Activated CD4-positive, alpha-beta T cell treated with anti-CD3 and anti-CD28 coated beads, Interleukin-2, amount 50 U/mL, for 4 hours (primary cell): ENCODE measurements at places on chromosomes 16 and 17.

GRCh38 chr16:53495325-53495724, 7.7 kb downstream of the AKTIP start:
- no peak for DNase-seq

DNA sequence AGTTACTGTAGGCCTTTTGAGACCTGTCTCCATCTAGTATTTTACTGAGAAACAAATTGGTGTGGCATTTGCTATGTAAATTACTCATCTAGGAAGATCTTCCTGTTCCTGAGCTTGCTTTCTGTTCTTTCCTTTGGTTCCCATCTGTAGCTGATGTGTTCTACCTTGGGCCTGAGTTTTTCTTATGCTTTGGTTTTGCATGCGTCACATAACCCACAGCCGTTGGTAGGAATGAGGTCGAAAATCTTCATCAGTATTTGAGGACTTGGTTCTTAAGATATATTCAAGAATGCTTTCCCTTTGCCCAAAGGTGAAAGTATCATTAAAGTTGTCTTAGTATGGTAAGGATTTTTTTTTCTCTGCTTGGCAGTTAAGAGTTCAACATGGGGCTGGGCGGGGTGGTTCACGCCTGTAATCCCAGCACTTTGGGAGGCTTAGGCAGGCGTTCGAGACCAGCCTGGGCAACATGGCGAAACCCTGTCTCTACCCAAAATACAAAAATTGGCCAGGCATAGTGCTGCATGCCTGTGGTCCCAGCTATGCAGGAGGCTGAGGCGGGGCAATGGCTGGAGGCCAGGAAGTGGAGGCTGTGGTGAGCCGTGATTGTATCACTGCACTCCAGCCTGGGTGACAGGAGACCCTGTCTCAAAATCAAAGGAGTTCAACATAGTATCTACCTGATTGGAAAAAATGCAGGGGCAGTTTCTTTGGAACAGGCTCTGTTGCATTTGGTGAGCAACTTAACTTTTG, 28.8 kb downstream of the IST1 start:
- no peak for DNase-seq

- DNase-seq, result no peak
Observed at GRCh38 chr17:76922967-76923366, 54.8 kb downstream of the MGAT5B start.

DNA sequence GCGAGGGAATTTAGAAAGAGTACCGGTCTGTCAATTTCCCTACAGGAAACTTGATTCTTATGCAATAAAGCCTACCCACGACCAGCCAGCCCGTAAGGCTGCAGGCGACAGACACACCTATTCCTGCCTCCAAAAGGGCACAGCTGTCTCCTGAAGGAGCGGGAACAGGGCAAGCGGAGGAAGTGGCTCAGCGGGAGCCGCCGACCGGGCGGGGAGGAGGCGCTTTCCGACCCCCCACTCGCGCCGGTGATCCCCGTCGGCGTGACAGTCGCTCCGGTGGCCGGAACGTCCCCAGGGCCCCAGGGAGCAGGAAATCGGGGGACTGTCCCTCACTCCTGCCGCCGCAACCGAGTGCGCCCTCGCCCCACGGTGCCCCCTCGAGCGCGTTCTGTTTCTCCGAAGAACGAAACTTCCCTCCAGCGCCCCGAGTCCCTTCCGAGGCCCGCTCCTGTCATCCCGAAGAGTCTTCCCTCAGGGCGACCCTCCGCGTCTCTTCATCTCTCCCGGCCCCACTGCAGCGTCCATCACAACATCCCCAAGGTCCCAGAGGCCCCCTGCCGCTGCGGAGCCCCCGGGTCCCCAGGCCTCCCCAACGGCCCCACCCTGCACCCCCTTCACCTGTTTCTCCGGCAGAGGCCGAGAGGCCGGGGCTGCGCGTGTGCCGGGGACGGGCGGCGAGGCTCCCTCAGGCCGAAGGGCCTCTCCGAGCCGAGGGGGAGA, 421 bp downstream of the STAT3 start:
- DNase-seq, result peak; percentile 7

- DNase-seq, result no peak
Observed at GRCh38 chr16:67312719-67313118, 13.8 kb downstream of the KCTD19 start.

DNA sequence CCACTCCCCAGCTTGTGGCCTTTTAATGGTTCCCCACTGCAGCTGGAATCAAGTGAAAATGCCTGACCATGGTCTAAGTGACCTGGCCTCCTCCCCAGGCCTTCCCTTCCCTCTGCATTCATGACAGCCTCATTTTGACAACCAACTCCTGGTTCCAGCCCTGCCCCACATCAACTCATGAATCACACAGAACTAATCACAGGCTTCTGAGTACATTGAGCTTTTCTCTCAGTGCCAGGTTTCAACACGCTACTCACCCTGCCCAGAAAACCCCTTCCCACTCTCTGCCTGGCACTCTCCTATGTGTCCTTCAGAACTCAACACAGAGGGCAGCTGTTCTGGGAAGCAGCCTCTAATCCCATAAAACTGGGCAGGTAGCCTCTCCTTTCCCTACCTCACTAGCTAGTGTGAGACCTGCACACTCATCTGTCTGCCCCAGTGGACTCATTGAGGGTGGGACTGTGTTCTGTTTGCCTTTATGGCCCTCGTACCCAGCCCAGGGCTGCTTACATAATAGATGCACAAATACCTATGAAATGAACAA, 313.6 kb downstream of the GRIN2A start:
- no peak for DNase-seq

DNA sequence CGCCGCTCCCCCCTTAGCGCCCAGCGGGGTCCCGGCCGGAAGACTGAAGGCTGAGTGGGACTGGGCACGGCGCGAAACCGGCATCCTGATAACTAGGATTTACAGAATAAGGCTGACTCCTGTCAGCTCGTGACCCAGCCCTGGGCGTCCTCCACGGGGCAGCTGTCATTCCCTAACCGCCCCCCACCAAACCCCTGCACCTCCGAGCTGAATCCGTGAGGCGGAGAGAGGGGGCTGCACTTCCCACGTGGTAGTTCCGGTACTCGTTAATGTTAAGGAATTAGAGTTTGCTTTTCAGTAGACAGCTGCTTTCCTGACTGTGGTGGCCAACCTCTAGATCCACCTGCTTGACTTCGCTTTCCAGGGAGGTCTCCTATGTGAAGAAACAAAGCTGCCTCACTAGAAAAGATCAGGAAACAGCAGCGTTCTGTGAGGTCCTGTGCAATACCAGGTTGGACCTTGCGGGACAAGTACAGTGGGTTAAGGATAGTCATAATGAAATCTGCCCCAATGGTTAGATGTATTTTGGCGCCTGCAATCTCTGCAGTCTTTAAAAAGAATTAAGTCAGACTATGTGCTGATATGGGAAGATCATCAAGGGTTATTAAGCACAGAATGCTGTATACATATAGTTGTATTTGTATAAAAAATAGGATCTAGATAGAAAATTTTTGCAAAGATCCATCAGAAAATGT, 1.1 kb upstream of the WBP2 start:
- DNase-seq, result no peak

DNA sequence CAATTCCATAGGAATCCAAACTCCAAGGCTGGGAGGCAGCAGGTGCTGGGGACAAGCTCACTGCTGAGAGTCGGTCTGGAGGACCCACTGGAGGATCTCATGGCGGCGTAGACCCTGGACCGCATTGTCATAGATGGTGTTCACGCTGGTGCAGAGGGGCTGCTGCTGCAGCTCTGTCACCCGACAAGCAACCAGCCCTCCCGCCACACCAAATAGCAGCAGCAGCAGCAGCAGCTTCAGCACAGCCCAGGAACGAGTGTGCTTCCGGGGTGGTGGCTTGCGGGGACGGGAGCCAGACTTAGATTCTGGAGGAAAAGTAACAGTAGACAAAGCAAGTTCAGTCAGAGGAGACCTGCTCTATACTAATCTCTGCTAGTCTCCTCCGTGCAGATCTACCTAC, 9.9 kb downstream of the EME1 start:
- no peak for DNase-seq

DNA sequence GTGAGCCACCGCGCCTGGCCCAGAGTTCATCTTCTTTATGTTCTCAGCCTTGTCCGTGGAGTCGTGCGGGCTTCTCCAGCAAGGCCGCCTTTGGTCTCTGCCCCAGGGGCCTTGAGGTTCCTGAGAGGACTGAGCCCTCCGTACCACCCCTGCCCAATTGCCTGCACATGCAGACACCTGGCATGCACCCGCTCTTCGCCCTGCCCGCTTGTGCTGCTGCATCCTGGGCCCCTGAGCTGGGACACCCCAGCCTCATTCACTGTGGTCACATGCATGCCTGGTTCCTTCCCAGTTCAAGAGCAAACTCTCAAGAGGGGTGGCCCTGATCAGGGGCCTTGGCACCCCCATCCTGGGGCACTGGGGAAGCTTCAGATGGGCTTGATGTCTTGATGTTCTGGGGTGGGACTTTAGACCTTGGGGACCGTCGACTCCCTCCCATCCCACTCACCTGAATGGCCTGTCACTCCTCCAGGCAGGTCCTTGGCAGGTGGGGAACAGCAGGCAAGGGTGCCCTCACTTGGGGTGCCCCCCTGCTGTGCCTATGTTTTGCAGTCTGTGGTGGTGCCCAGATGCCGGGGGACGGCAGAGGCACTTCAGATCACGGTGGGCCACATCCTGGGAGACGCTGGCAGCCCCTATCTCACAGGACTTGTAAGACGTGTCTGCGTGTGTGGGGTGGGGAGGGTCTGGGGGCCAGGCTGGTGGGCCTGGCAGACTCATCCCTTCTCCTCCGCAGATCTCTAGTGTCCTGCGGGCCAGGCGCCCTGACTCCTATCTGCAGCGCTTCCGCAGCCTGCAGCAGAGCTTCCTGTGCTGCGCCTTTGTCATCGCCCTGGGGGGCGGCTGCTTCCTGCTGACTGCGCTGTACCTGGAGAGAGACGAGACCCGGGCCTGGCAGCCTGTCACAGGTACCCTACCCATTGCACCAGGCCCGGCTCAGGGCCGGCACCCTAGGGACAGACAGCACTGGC, 12.7 kb upstream of the SPNS2 start:
- peak; percentile 36 for DNase-seq

DNA sequence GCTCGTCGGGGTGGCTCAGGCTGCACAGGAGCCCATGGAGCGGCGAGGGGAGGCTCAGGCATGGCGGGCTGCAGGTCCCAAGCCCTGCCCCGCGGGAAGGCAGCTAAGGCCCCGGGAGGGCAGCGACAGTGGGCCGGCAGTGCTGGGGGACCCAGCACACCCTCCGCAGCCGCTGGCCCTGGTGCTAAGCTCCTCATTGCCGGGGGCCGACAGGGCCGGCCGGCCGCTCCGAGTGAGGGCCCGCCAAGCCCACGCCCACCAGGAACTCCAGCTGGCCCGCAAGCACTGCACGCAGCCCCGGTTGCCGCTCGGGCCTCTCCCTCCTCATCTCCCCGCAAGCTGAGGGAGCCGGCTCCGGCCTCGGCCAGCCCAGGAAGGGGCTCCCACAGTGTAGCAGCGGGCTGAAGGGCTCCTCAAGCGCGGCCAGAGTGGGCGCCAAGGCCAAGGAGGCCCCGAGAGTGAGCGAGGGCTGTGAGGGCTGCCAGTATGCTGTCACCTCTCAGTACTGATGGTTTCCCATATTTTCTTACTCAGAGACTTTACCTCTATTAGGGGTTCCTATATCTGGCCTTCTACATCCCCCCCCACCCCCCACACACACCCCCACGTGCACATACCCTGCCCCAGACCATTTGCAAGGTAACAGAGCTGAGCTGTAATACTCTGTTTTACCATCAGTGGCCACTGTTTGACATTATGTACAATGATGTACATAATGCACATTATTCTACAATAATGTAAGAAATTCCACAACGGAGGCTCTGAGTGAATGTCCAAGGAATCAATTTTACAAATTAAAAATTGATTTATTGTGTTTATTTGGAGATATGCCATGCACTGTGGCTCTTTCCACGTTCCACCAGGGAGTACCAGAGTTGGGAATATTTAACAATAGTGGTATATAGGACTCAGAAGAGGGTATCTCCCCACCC, 3.7 kb upstream of the VAT1L start:
- DNase-seq, result no peak

DNA sequence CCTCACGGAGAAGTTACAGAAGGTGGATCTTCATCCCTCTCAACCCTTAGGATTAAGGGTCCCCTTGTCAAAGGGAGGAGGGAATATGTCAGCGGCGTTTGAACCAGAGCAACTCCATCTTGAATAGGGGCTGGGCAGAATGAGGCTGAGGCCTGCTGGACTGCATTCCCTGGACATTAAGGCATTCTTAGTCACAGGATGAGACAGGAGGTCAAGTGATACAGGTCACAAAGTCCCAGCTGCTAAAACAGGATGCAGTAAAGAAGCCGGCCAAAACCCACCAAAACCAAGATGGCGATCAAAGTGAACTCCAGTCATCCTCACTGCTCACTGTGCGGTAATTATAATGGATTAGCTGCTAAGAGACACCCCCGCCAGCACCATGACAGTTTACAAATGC, 36.7 kb downstream of the RBFOX3 start:
- DNase-seq, result no peak

GRCh38 chr16:3553138-3553923, 23.9 kb downstream of the NLRC3 start:
- no peak for DNase-seq

DNA sequence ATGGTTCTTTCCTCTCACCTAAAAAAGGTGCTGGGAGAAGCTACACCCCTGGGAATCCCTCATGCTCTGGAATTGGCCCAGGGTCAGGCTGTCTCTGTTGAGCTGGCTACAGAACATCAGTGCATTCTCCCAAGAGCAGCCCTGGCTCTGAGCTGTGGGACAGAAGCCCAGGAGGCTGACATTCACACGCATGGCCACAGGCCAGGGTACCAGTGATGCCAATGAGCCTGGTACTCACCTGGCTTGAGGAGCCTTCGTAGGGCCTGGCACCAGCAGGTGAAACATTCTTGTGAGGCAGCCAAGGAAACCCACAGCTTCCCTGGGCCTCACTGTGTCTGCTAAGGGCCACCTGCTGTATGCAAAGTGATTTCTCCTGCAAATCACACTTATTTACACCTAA, 121.7 kb upstream of the CCL2 start:
- no peak for DNase-seq

- DNase-seq, result no peak
Observed at GRCh38 chr17:9071016-9071415, 49.7 kb downstream of the NTN1 start.

GRCh38 chr17:27354491-27355081, 60.7 kb downstream of the WSB1 start:
- no peak for DNase-seq

DNA sequence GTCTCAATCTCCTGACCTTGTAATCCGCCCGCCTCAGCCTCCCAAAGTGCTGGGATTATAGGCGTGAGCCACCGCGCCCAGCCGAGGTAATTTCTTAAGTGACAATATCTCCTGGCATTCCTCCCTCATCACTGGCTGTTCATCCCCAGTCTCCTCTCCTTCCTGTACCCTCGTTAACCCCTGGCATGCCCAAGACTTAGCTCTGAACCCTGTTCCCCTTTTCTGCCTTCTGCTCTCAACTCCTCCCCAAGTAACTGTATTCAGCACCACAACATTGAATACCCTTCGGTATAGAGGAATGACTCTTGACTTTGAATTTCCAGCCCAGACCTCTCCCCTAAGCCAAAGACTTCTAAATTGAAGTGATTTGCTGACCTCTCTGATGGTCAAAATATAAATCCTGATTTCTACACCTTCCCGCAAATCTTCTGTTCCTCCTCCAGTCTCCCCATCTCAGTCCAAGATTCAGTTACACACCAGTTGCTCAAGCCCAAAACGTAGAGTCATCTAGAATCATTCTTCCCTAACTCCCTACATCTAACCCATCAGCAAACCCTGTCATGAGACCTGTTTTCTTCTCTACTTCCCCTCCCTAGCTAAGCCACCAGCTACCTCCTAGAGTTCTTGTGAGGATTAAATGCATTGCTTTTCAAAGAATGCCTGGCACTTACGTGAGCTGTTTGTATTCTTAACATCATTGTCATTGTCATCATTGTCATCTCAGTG, 14.8 kb downstream of the PMP22 start:
- no peak for DNase-seq
